ENCODE measurements at places on chromosomes 7 and 10.

GRCh38 chr7:98985406-98985805, 107.1 kb downstream of the TRRAP start:
- no peak for DNase-seq

- no peak for DNase-seq
These were observed 179.9 kb downstream of the AUTS2 start for GRCh38 chr7:69778138-69778537.

DNA sequence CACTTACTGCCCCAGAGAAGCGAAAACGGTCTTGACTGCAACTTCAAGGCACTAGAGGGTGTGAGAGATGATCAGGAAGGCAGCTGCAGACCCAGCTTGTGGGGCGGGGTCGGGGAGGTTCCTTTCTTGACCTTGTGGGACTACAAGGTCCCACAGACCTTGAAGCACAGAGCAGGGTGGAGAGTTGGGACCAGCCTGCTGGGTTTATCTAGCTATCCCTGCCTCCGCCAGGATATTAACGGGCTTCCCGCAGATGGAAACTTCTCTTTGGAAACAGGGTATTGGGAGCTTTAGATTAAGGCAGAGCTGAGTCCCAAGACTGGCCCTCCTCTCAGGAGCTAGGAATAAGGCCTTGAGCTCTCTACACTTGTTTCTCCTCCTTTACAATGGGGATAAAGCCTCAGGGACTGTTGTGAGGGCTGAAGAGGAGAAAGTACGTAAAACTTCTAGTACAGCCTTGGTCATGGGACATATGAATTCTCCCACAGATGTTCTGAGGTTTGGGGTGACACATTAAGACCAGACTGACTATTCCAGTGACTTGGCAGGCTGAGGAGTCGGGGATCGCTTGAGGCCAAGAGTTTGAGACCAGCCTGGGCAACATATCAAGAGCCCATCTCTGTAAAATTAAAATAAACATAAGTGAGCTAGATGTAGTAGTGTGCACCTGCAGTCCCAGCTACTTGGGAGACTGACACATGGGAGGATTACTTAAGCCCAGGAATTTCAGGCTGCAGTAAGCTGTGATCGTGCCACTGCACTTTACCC, 153.2 kb downstream of the CDH23 start:
- no peak for DNase-seq

GRCh38 chr10:113420733-113421675, 131.8 kb upstream of the HABP2 start:
- no peak for DNase-seq

DNA sequence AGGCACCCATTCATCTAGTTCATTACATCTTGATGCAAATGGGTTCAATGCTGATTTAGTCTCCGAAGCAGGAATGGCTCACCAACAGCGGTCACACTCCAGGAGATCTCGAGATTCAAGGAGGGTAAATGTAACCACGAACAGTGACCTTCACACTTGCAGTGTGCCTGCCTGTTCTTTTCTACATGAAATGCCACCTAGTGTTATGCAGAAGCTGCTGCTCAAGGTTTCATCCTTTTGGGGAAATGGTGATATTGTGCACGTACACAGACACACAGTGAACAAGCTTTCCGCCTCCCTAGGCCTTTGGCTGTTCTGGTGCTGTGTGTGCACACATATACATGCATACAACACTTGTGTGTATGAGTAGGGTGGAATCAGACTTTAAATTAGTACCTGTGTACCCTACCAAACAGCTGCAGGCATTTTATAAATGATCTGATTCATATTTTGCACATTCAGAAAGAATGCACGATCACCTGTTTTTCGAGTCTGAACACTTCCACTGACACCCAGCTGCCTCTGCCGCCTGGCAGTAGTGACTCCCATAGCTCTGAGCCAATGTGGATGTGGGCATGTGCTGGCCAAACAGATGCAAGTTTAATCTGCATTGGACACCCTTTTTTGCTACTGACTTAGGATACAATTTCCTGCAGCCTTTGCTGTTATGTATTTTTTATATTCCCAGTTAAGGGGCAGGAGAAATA, 100.5 kb downstream of the TACC2 start:
- no peak for DNase-seq

- no peak for DNase-seq
These were observed 82.2 kb downstream of the DNAJB6 start for GRCh38 chr7:157419035-157419293.

DNA sequence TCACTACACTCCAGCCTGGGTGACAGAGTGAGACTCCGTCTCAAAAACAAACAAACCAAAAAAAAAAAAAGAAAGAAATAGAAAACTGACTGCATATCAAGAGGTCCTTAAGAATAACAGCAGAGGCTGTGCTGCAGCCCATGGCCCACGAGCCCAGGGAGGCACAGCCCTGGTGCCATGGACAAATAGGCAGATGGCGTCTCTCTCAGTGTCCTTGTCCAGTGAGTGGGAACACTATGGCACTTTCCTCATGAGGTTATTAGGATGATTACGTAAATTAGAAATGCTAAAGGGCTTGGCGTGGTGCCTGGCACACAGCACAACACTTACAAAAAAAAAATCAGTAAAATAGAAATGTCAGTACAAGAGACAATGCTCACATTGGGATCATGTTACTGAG, 33.4 kb upstream of the PFKP start:
- DNase-seq = no peak

DNA sequence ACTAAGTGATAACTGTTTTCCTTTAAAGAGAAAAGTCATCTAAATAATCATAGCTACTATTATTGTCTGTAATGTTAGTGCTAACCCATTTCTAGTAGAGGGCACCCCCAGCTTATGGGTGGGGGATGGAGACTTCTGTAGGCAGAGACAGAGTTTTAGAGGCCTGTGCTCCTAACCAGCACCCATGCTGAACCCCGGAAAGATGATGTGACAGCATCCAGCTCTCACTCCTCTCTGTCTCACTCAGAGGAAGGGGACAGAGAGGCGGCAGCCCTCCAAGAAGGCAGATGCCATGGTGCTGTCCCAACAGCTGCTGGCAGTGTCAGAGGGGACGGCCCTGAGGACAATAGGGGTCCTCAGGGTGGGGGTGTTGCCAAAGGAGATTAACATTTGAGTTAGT, 74.4 kb upstream of the PRLHR start:
- no peak for DNase-seq

DNA sequence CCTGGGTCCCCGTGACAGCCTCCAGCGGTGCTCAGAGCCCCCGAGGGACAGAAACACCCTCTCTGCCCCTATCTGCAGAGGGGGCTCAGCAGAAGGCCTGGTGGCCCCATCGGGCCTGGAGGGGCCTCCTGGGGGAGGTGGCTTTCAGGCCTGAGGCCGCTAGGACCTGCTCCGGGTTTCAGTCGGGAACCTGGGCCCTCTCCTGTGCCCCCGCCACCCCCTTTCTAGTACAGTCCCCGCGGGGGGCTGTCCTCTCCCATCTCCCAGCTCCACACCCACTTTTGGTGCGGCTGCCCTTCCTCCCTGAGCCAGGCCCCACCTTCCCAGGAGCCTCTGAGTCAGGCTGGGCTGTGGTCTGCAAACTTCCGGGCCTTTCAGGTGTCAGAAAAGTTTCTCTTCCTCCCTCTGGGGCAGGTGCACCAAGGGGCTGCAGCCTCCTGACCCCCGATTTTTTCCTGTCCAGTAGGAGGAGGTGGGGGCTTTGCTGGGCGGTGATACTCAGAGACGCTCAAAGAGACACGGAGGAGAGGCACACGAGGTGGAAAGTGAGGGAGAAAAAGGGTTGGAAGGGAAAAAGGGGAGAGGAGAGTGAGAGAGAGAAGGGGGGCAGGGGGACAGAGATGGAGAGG, 692 bp downstream of the CARD11 start:
- no peak for DNase-seq

GRCh38 chr7:34958021-34958420, 79.3 kb downstream of the DPY19L1 start:
- no peak for DNase-seq

DNA sequence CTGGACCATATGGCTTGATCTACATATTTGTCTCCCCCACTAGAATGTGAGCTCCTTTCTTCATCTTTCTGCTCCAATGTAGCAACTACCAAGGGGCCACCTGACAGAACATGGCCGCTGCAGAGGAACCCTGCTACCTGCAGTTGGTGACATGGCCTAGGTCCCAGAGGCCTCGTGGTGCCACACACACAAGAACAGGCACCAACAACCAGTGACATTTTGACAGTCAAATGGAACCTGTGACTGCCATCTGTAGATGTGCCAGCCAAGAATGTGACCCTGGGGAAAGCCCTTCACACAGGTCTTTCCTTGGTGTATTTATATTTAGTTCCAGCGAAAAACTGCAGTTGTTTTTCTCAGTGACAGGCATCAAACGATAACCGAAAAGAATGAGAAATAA, 67.9 kb upstream of the ANKRD1 start:
- no peak for DNase-seq

DNA sequence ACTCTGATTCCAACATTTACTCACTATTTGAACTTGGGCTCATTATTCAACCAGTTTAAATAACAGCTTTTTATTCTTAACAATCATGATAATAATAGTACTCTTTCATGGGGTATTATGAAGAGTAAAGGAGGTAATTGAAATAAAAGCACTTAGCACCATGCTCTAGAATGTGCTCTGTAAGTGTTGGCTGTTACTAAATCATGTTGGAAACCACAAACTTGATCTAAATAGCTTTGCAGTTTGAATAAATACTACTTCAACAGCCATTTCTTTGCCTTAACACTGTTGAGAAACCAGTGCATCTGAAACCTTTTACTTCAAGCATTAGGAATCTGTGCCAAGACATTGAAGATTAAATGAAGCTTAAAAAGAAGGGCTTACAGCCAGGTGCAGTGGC, 7.9 kb upstream of the UPF2 start:
- DNase-seq = no peak

GRCh38 chr7:155280446-155281397, 17.0 kb upstream of the INSIG1 start:
- DNase-seq = no peak

- no peak for DNase-seq
These were observed 1246.6 kb upstream of the LRRN3 start for GRCh38 chr7:109844362-109844761.

DNA sequence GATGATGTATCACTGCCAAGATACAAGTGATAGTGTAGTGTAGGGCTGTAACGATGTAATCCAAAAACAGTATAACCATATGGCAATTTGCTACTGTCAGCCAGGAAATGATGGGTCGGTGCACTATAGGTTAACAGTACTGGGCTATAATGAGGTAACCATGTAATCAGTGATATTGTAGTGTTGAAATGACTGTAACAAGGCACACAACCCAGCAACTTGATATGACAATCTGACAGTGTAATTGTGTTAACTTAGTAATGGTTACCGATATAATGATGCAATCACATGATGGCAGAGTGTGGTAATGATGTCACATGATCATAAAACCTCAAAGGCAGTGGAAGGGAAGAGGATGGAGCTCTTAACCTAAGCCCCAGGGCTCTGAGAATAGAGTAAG, 73.8 kb upstream of the SLF2 start:
- no peak for DNase-seq

GRCh38 chr10:32318476-32318896, 28.5 kb downstream of the EPC1 start:
- DNase-seq = no peak

- no peak for DNase-seq
These were observed 494.3 kb downstream of the PTPRN2 start for GRCh38 chr7:158093156-158093796.

DNA sequence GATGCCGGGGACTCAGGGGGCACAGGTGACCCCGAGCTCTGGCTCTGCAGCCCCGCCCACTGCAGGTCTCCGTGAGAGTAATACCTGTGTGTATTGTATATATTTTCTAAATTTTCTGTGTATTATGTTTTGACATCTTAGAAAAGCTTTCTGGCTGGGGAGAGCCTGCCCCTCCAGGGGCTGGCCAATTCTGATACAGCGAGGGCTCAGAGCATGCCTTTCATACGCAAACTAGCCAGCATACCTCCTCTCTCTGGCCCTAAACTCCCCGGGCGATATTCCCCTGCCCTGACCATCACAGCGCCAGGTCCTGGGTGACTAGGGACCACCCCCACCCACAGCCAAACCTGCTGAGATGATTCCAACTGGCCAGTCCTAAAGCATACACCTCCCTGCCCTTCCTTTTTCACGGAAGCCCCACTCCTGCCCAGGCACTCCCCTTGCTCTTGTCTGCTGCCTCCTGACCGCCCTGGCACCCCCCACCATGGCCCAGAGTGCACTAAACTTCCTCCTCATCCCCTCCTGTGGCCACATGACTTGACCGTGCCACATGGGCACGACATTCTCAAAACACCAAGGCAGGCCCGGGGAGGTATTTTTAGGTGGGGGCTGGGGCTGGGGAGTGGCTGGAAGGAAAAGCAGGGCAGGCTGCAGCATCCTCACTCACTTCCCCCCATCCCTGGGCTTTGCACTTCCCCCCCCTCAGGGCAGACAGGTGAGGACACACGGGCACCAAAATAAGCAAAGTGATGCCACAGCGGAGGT, 61.5 kb downstream of the INSIG1 start:
- DNase-seq = no peak

DNA sequence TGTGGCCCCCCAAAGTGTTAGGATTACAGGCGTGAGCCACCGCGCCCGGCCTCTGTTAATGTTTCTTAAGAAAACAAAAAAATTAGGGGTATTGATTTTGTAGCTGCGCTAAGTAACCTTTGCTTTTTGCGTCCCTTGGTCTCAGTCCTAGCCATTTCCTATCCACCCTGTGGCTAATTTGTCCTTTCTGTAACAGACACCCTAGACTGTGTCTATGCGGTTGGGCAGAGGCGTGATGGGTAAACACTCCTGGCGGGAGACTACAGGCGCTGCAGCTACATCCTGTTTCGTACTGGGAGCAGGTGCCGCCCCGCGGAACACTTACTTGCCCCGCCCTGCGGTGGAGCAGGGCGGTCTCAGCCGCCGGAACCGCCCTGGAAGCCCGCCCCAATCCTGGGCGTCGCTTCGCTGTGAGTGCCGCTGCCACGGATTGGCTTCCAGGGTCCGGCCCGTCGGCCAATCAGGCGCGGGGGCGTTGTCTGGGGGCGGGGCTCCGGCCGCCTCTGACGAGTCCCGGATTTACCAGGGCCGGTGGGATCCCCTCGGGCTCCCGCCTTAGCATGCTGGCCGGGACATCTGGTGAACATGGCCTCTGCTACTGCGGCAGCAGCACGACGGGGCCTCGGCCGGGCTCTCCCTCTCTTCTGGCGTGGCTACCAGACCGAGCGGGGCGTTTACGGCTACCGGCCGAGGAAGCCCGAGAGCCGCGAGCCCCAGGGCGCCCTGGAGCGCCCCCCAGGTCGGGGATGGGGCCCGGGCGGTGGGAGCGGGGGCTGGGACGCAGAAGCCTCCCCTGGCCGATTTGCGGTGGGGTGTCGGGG, at the start of gene DHTKD1:
DHTKD1 (plus strand) TSS at position 506 of the 821 bp plus-strand sequence; CDS start at position 586, 80 bp downstream.
- DNase-seq = peak; percentile 99

- DNase-seq = no peak
These were observed 139.4 kb downstream of the EPC1 start for GRCh38 chr10:32207544-32207943.

DNA sequence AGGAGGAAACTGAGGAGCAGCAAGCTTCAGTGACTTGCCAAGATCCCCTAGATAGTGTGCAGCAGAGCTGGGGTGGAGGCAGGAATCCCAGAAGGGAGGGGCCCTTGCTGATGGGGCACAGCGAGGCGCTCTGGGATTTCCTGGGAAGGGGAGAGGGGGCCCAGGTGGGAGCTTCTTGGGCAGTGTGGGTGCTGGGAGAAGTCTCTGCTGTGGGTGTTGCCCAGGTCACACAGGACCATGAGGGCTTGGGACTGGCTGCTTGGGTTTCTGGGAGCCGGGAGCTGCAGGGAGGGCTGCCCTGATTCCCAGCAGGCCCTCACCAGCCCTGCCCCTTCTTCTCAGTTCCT, 55.2 kb downstream of the TSPAN15 start:
- DNase-seq = no peak
